ENCODE measurements at places on chromosomes 12 and 14. TPM values are rescaled to one million over a fixed set of nuclear protein-coding genes. Genes with fewer than 3 reads are reported as not detected.

GRCh38 chr12:39426636-39427240, 16.2 kb downstream of the KIF21A start:
- no peaks in the 10 kb centered on the region for H3K27me3 ChIP-seq
- H3K4me3 ChIP-seq, result no peak overlapping the region
- peak; percentile 53 for DNase-seq
- H3K27ac ChIP-seq, result no peak overlapping the region
- no peaks in the 10 kb centered on the region for H3K4me1 ChIP-seq
- H3K36me3 ChIP-seq, result no peaks in the 10 kb centered on the region

DNA sequence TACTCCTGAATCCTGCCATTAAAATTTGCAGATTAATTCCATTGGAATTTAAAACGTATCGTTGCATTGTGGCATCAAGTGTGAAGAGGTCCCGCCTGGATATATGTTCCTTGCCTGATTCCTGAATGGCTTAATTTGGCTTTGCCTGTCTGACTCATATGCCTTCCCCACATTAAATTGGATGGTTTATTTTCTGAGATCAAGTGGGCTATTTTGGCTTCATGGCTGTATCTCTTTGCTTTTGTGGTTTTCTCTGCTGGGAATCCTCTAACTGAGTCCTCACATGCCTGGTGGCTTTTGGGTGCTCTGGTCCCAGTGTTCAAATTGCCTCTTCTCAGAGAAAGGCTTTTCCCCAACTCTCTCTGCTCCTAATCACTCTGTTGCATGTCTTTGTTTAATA, 127.9 kb upstream of the DYRK2 start:
- peaks cover 2% of the 10 kb centered on the region for H3K27me3 ChIP-seq
- DNase-seq, result peak; percentile 62
- peaks cover 5% of the 10 kb centered on the region for H3K4me1 ChIP-seq
- H3K27ac ChIP-seq, result no peak overlapping the region
- no peak overlapping the region for H3K4me3 ChIP-seq

- peak; percentile 96 for DNase-seq
- H3K4me1 ChIP-seq, result peaks cover 29% of the 10 kb centered on the region
- H3K4me3 ChIP-seq, result no peak overlapping the region
These were observed 59.1 kb downstream of the TMEM132D start for GRCh38 chr12:129844662-129845220.

DNA sequence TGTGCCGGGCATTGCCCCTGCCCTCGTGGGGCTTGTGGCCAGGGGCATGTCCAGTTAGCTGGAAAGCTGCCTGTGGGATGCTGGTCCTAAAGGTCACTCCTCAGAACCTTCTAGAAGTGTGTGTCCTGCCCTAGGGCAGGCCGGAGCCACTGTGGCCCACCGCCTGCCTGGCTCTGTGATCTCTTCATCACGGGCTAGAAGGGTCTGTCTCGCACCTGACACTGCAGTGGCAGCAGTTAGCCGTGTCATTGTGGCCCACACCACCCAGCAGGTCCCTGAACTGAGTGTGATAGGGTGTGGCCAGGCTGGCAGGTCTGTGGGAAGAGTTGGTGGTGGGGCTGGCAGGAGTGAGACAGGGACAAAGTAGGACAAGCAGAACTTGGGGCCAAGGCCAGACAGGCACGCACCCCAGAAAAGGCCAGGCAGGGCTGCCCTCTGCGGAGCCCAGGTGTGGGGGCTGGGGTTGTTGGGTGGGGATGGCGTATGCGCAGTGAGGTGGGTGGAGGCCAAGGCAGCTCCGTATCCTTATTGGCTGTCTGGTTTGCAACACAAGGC, 41.2 kb downstream of the ADGRD1 start:
- no peaks in the 10 kb centered on the region for H3K36me3 ChIP-seq
- no peaks in the 10 kb centered on the region for H3K4me1 ChIP-seq
- H3K27me3 ChIP-seq, result no peaks in the 10 kb centered on the region
- H3K4me3 ChIP-seq, result no peak overlapping the region

DNA sequence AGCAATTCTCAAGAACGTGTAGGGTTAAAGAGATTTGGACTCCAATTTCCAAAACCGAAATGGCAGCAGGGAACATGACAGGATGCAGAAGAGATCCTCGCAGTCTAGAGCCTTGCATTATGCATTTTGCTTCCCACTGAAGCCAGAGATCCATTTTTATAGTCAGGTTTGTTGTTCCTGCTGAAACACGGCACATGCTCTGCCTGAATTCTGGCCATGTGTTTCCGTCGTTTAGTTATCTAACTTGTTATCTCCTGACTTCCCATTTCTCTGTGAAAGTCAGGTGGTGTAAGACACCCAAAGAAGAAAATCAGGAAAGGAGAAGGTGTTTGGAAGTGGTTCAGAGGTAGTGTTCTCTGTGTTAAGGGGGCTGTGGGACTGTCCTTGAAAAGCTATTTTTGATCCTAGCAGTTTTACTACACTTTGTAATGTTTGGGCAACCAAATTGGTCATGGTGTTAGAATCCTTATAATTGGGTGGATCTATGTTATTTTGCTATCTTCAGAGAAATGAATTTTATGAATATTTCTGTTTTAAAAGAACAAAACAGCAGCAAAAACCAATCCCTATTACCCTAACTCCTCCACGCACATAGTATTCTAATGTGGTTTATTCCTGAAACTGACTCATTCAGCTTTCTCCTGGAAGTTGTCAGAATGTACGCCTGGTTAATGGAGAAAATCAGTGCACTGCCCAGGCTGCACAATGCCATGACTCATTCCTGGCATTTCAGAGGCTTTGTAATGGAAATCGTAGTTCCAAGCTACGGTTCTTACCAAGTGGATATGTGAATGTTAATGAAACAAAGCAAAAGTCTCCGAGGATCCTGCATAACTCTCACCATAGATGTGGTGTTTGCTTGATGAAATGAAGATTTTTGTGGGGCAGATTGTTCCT, 110.1 kb downstream of the SAMD4A start:
- no peaks in the 10 kb centered on the region for H3K36me3 ChIP-seq
- DNase-seq, result peak; percentile 99
- H3K27ac ChIP-seq, result peak overlapping the region; percentile 87
- no peaks in the 10 kb centered on the region for H3K27me3 ChIP-seq
- H3K4me3 ChIP-seq, result peak overlapping the region; percentile 37

DNA sequence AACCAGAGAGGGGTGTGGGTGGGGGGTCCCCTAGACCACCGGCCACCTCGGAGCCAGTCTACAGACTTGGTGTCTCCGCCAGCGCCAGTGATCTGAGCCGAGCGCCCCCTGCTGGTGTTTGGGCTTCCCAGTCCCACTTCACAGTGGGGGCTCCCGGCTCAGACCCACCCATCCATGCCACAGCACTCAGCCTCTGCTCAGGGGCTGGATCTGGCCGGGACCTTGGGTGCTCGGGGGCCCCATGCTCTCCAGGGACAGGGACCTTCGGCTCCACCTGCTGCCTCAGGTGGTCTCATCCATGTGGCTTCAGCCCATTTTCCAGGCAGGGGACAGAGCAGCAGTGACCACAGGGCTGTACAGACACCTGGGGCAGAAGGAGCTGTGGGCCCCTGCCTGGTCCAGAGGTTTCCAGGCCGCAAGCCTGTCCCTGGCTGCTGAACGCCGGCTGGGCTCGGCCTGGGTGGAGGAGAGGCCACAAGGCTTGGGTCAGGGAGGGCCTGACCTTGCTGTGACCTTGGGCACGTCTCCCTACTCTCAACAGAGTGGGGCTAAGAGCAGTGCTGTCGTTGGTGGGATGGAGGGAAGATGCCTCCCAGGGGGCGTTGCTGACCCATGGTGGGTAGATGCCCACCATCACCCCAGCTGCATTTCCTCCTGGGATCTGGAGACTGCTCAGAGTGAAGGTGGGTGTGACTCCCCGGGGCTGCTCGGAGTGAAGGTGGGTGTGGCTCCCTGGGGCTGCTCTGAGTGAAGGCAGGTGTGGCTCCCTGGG, 86.3 kb downstream of the KIF26A start:
- H3K27ac ChIP-seq, result no peak overlapping the region
- no peaks in the 10 kb centered on the region for H3K27me3 ChIP-seq
- no peaks in the 10 kb centered on the region for H3K36me3 ChIP-seq
- DNase-seq, result no peak
- H3K4me1 ChIP-seq, result no peaks in the 10 kb centered on the region

DNA sequence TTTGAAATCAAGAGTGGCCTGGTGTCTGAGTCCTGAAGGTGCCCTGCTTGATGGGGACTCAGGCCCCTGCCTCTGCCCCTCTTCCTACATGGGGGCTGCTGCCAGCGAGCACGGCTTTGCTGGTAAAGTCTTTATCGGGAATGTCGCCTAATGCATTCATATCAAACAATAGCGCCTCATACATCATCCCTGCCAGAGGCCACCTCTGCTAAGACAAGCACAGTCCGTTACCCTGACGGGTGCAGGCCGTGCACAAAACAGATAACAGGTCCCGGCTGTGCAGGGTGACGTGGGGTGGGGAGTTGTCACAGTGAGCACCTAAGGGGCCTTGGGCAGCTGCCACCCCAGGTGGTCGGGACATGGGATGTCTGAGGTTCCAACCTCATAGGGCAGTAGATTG, 68.4 kb upstream of the FAM222A start:
- no peak for DNase-seq
- H3K27ac ChIP-seq, result no peak overlapping the region

DNA sequence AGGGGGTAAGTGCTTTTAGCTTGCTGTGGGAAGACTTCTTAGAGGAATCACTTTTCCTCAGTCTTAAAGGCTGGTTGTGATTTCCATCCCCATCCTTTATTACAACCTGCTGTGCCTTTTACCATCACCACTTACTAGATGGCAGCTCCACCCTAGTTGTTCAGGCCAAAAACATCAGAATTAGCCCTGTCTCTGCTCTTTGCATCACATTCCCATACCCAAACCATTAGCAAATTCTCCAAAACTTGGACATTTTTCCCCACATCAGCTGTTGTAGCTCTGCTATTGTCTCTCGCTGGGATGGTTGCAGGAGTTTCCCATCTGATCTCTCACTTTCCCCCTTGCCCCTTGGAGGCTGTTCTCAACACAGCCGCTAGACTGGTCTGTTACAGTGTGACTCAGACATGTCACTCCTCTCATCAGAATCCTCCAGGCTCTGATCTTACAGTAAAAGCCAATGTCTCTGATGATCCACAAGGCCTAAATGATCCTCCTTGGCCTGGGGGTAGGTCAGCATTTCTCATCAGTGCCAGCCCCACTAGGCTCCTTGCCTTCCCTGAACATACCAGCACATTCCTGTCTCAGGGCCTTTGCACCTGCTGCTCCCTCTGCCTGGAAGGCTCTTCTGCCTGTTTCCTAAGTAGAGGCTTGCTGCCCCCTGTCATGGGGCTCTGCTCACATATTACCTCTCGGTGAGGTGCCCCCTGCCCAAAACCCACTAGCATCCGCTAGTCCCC, 102.5 kb downstream of the BEGAIN start:
- no peaks in the 10 kb centered on the region for H3K36me3 ChIP-seq
- no peak overlapping the region for H3K4me3 ChIP-seq
- H3K4me1 ChIP-seq, result peaks cover 9% of the 10 kb centered on the region
- H3K27me3 ChIP-seq, result no peaks in the 10 kb centered on the region

- peaks cover 24% of the 10 kb centered on the region for H3K4me1 ChIP-seq
- no peaks in the 10 kb centered on the region for H3K27me3 ChIP-seq
- H3K4me3 ChIP-seq, result no peak overlapping the region
- H3K27ac ChIP-seq, result peak overlapping the region; percentile 92
- peak; percentile 90 for DNase-seq
These were observed 33.5 kb upstream of the CERS5 start for GRCh38 chr12:50200552-50201273.

DNA sequence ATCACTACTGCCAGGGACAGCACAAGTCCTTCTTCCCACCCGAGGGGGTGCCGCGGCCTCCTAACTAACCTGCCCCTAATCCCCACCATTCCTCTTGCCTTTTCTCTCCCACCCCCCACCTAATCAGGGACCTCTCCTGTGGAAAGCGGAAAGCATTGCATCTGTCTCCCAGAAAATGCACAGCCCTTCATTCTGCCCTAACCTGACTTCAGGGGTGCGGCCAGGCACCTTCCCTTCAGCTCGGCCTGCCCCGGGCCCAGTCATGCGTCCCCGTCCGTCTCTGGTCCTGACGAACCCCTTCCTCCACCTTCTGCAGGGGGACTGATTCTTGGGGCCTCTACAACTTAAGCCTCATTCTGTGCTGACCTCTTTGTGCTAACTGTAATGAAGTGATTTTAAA, 43.9 kb upstream of the TRAF3 start:
- DNase-seq, result no peak
- H3K4me1 ChIP-seq, result no peaks in the 10 kb centered on the region
- H3K27me3 ChIP-seq, result no peaks in the 10 kb centered on the region

GRCh38 chr12:72472350-72472749, 200.2 kb downstream of the TRHDE start:
- no peak for DNase-seq
- no peaks in the 10 kb centered on the region for H3K36me3 ChIP-seq
- H3K27ac ChIP-seq, result no peak overlapping the region
- no peaks in the 10 kb centered on the region for H3K27me3 ChIP-seq
- H3K4me3 ChIP-seq, result no peak overlapping the region

- no peaks in the 10 kb centered on the region for H3K27me3 ChIP-seq
- no peaks in the 10 kb centered on the region for H3K36me3 ChIP-seq
- H3K27ac ChIP-seq, result no peak overlapping the region
- peak; percentile 3 for DNase-seq
These were observed 73.6 kb downstream of the ETNK1 start for GRCh38 chr12:22698576-22698975.

GRCh38 chr12:12171991-12172511, 94.8 kb downstream of the LRP6 start:
- no peak overlapping the region for H3K27ac ChIP-seq
- DNase-seq, result peak; percentile 62
- H3K4me1 ChIP-seq, result no peaks in the 10 kb centered on the region
- H3K4me3 ChIP-seq, result no peak overlapping the region

GRCh38 chr12:54786081-54786480, 68.2 kb upstream of the MUCL1 start:
- no peak overlapping the region for H3K4me3 ChIP-seq
- H3K36me3 ChIP-seq, result no peaks in the 10 kb centered on the region
- H3K27me3 ChIP-seq, result no peaks in the 10 kb centered on the region
- no peaks in the 10 kb centered on the region for H3K4me1 ChIP-seq

DNA sequence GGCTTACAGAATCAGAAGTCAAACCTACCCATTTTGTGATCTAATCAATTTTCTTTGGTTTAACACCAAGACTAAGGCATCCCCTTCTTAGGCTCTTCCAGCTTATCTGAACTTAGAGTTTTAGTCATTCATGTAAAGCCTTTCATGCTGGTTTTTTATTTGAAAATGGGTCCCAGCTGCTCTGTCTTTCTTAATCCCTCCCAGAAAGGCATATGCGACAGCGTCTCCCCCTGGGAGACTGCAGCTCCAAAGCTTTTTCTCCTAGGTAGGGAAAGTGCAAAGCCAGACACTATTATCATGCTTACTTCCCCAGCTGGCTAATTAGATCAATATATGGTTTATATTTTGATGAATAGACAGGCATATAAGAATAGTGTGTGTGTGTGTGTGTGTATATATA, 96.6 kb upstream of the E2F7 start:
- H3K36me3 ChIP-seq, result no peaks in the 10 kb centered on the region
- DNase-seq, result no peak
- H3K27me3 ChIP-seq, result no peaks in the 10 kb centered on the region
- no peak overlapping the region for H3K27ac ChIP-seq
- H3K4me1 ChIP-seq, result no peaks in the 10 kb centered on the region

GRCh38 chr12:3225154-3225795, 148.1 kb downstream of the TSPAN9 start:
- H3K4me1 ChIP-seq, result peaks cover 19% of the 10 kb centered on the region
- peak; percentile 71 for DNase-seq
- H3K36me3 ChIP-seq, result no peaks in the 10 kb centered on the region
- peaks cover 7% of the 10 kb centered on the region for H3K27me3 ChIP-seq
- H3K27ac ChIP-seq, result peak overlapping the region; percentile 69

GRCh38 chr12:57124261-57124877, 3.9 kb upstream of the LRP1 start:
- no peaks in the 10 kb centered on the region for H3K27me3 ChIP-seq
- no peak overlapping the region for H3K27ac ChIP-seq
- H3K4me3 ChIP-seq, result no peak overlapping the region
- no peak for DNase-seq

BMP4 gene
- total RNA-seq, result 27.2 TPM

ZFHX2 gene
- total RNA-seq, result 27.3 TPM

TMEM19 gene
- total RNA-seq, result 22.6 TPM

Measured in astrocyte (in vitro differentiated cells and primary cell).